ENCODE measurements at places on chromosomes 3 and 15.

DNA sequence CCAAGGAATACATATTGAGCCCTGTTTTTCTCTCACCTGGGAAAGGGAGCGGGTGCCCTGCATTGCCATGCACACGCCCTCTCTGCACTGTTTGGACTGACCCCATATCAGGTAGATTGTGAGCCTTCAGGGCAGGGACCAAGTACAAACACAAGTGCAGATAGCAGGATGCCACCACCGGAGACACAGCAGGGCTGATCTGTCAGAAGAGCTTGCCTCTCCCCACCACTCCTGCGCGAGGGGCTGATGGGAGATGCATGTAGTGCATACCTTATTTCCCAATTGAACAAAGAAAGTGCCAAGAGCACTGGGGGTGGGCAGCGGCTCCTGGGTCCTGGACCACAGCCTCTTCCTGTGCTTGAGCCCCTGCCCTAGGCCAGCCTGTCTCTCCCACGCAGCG, 9.0 kb upstream of the SLCO2A1 start:
- DNase-seq, result no peak

- DNase-seq, result no peak
Measured at GRCh38 chr15:33080006-33080405, 114.5 kb downstream of the FMN1 start.

DNA sequence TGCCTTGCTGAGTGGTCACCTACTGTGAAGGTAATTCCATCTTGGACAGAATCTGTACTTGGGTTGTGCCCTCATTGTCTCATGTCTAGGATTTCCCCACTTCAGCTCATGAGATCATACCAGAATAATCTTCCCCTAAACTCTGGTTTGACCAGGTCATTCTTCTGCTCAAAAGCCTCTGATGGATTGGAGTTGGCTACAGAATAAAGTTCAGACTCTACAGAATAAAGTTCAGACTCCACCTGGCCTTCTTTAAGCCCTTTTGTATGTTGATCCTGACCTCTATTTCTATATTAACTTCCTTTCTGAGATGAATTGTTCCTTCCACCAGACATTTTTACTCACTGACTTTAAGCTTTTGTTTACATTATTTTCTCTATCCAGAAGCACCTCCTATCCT, 6.4 kb upstream of the GLCE start:
- DNase-seq, result no peak

- DNase-seq, result no peak
Measured at GRCh38 chr15:89939910-89940309, 27.2 kb upstream of the ARPIN start.

- no peak for DNase-seq
Measured at GRCh38 chr15:96311256-96311955, 19.1 kb upstream of the NR2F2 start.

DNA sequence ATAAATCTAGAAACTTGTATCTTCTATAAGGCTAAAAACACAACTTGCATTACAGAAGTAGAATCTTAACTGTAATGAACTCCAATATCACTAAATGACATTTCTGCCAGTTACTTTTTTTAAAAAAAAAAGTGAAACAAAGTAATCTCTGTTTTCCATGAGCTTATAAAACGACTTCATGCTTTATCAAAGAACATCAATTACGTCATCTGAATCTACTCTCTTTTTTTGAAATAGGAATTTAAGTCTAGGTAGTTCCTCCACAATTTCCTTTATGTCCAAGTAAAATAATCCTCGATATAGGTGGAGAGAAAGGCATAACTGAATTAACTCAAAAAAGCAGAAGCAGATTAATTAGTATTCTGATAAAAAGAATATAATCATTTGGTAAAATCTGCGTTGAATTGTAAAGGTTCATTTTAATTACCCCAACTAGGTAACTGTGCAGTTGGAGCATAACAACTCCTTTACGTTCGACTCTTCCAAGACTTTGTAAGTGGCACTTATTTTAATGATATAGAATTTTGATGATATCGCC, 1.4 kb downstream of the UACA start:
- DNase-seq, result no peak

DNA sequence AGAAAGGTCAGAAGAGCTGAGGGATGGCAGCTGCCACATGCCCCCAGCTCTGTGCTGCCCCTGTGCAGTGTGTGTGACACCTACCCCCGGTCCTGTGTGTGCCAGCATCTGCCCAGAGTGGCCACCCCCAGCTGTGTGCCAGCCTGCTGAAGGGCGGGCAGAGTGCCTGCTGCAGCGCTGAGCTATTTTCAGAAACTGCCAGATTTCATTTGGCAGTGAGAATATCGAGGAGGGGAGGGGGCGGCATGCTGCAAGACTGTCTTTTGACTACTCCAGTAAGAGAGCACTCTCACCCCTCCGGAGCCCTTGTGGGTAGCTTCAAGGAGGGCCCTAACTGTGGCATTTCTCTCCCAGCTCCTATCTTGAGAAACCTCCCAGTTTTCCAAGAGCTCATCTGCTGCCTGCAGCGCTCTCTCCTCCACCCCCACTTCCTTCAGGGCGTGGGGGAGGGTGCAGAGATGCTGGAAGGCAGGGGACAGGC, 25.2 kb upstream of the DOCK3 start:
- DNase-seq, result no peak

DNA sequence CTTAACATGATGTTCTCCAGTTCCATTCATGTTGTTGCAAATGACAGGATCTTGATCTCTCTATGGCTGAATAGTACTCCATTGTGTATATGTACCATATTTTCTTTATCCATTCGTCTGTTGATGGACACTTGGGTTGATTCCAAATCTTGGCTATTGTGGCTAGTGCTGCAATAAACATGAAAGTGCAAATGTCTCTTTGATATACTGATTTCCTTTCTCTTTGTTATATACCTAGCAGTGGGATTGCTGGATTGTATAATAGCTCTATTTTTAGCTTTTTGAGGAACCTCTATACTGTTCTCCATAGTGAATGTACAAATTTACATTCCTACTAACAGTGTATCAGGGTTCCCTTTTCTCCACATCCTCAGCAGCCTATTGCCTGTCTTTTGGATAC, 5.9 kb upstream of the RBP2 start:
- no peak for DNase-seq

DNA sequence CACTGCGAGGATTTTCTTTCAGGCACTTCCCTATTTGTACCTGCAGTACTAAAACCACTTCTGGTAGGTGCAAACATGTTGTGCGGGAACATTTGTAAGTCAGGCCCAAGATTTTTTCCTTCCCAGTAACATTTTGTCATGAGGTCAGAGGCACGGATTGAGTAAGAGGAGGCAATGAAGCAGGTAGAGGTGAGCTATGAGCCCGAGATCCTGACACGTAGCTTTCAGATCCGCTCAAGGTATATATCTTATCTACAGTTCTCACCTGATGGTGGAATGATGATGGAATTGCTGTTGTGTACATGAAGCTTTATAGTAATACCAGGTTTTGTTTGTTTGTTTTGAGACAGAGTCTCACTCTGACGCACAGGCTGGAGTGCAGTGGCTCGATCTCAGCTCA, 497.5 kb downstream of the NR2F2 start:
- DNase-seq, result no peak

GRCh38 chr3:66297260-66297873, 76.6 kb downstream of the SLC25A26 start:
- DNase-seq, result no peak

GRCh38 chr3:52213901-52214300, 11.5 kb downstream of the TLR9 start:
- DNase-seq, result no peak

GRCh38 chr3:34483311-34483887, 685.0 kb downstream of the PDCD6IP start:
- no peak for DNase-seq

DNA sequence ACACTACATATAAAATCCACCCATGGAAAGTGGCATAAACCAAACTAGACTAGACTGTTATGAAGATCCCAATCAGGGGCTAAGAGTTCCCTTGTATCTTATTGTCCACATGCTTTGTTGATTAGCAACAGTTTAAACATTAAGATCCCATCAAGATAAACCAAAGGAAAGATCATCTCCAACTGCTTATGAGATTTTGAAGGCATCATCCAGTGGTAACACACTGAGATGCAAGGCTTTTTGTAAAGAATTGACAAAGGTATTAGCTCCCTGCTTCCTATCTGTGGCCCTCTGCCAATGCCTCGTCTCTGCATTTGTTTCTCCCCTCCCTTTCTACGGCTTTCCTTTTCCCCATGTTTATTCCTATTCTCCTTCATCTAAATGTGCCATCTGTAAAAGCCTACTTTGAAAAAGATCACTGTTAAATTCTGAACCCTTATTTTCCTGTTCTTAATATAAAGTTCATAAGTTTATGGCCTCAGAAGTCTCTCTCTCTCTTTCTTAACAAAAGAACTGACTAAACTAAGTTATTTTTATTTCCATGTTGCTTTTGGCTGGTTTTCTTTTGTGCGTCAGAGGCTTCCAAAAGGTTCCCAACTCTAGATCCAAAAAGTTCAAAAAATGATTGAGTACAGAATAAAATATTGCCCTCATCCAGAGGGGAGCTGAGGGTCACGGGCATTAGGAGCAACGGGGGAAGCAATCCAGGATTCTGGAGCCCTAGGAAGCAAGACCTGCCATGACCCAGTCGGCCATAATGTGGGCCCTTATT, 5.5 kb downstream of the PLD1 start:
- DNase-seq, result no peak

DNA sequence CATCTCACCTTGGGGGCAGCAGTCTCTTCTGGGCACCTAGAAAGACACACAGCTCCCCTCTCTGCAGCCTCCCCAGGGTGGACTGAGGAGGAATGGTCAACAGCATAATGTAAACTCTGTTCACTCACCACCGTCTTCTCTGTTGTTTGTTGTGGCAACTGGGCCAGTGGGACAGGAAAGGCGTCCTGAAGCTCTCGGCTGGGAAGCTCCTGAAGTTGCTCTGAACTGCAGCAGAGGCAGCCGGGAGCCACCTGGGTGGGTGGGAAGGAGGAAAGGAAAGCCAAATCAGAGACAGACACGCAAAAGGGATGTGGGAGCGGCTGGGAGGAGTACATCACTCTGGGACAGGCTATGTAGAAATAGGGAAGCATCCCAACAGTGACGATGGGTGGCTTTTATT, 52.7 kb downstream of the MYLK start:
- DNase-seq, result no peak

DNA sequence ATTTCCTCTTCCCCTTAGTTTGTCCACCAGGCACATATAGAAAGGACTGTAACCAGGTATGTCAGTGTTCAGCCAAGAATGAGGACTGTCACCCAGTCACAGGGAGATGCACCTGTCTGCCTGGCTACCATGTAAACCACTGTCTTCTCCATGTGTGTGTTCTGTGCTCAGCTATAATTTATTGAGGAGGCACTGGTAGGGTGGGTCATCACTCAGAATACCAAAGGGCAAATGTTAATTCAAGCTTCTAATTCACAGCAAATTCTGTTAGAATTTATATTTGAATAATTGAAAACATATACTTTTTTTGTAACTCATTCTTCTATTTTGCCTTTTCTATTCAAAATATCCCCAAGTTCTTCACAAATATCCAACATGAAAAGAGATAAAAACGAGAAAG, 780.4 kb downstream of the MECOM start:
- DNase-seq, result no peak

DNA sequence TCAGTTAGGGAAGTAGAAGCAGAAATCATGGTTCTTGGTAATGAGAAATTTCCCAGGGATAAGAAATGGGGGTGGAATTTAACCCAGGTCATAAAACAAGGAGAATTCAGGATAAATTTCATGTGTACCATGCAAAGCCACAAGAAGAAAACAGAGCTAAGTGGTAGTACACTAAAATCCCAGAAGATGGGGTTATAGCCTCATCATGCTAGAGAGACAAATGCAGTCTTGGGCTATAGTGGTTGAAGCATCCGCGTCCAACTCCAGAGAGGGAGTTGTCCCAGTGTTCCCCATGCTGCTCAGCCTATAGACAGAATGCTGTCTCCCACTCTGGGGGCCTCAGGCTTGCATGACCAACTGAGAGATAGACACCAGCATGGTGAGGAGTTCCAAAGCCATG, 36.2 kb upstream of the CLRN1 start:
- no peak for DNase-seq

Data from cortex of kidney (tissue), 1 donor.